Stimulated activated naive B cell treated with anti-CD40 and anti-IgM and Interleukin-4, amounts not matched to agents 10 μg/mL and 1 μg/mL and 100 μg/mL, for 72 hours (primary cell): ENCODE measurements at places on chromosomes 11 and 22.

- no peak for DNase-seq
Observed at GRCh38 chr22:31327806-31328543, 18.2 kb downstream of the PATZ1 start.

- no peak for DNase-seq
Observed at GRCh38 chr11:75554258-75555022, 7.6 kb upstream of the SERPINH1 start.

DNA sequence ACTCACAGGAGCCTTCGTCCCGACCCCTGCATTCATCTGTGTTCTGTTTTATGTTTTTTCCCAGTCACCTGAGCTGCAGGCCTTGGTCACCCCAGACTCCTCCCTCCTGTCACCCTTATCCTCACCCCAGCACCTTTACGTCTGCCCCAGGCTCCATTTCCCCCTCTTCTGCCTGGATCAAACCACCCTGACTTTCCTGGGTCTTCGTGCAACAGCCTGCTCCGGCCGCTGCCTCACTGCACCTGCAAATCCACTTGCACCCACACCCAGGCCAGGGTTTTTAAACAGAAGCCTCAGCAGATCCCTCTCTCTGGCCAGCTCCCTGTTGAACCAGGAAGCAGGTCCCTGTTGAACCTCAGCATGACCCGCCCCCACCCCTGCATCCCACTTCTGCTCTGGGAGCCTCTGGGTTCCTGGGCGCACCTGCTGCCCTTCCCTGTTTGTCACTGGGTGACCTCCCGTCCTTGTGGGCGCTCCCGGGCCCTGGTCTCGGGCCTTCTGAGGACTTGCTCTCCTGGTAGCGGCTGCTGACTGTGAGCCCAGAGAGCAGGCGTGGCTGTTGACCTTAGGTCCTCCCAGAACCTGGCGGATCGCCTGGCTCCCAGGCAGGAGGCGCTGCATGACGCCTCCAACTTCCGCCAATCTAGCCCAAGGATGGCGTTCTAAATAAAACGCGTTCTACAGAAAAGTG, 12.8 kb downstream of the MAPK8IP2 start:
- no peak for DNase-seq

DNA sequence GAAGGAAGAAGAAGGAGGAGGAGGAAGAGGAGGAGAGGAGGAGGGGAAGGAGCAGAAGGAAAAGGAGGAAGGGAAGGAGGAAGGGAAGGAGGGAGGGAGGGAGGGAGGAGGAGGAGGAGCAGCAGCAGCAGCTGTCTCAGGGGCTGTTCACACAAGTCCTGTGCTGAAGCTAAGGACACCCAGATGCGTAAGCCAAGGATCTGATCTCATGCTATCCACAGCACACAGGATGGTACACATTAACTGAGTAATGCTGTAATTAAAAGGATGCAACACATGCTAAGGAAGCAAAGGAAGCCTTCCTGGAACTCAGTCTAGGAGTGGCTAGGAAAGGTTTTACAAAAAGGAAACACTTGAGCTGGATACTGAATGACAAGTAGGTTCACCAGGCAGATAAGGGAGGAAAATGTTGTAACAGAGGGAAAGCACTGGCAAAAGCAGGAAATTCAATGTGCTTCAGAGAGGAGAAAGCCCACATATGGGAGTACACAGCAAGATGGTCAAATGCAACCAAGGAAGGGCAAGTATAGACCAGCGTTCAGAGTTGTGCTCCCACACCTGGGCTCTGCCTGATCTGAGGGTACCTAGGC, 32.0 kb downstream of the TRIM66 start:
- no peak for DNase-seq

DNA sequence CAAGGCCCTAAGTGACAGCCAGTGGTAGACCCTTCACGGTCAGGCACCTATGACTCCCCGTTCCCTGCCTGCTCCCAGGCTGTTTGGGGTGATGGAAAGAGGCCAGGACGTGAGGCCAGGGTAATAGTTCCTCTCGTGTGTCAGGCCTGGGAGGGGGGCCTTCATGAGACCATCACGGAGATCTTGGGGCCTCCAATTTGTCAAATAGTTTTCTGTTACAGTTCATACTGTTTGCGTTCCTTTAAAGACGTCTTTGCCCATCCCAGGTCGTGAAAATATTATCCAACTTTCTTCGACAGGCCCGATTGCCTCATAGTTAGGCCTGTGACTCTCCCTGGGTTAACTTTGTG, 62.2 kb upstream of the KCNQ1OT1 start:
- no peak for DNase-seq

GRCh38 chr22:37804352-37804880, 3.3 kb upstream of the GCAT start:
- no peak for DNase-seq

- no peak for DNase-seq
Observed at GRCh38 chr11:36123336-36124101, 165.7 kb downstream of the COMMD9 start.

DNA sequence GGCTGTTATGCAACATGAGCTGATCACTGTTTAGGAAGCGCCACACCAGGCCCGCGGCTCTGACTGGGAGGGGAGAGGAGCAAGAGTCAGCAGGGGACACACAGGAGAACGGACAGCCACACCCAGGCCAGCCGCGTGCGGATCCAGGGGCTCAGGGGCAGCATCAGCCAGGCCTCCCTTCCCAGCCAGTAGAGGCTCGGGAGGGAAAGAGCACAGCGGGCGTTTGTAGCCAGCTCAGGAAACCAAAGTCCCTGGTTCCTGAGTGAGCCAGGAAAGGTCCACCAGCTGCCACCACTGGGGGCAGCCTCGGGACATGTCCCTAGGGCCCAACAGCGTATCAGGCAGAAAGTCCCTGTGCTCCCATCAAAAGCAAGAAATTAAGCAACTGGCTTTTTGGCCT, 71.8 kb upstream of the PITPNB start:
- DNase-seq, result no peak

DNA sequence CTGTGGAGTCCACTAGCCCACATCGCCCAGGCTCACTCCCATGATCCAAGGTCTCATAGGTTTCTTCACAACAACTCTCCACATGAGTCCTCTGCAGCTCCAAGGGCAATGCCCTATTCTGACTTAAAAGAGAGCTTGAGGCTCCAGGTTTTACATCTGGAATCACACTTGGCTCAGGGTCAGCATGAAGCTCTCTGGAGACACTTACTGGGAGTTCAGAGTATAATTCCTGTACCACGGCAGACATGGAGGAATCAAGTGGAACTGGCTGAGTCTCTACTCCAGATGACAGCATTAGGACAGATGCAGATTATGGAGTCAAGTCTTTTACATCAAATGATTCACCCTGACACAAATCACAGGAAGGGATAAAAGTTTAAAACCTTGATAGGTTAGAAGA, 11.4 kb downstream of the PRR14L start:
- no peak for DNase-seq

- no peak for DNase-seq
Observed at GRCh38 chr11:34564807-34565241, 51.2 kb upstream of the ELF5 start.

DNA sequence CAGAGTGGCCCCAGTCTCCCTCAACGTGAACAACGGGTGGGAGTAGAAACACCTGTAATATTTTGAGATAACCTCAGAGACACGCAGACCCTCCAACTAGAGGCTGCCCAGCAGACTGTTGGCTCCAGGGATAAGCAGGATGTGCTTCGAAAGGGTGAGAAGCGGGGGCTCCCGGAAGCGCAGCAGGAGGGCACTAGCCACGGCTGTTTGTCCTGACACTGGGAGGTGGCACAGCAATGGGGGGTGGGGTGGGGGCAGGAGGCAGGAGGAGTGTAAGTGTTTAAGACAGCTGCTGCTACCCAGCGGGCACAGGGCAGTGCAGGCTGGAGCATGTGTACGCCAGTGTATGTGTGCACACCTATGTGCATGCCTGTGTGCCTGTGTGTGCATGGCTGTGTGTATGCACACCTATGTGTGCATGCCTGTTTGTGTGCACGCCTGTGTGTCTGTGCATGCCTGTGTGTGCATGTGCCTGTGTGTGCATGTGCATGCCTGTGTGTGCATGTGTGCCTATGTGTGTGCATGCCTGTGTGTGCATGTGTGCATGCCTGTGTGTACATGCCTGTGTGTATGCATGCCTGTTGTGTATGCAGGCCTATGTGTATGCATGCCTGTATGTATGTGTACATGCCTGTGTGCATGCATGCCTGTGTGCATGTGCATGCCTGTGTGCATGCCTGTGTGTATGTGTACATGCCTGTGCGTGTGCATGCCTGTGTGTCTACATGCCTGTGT, 154.7 kb downstream of the SHANK2 start:
- DNase-seq, result no peak

DNA sequence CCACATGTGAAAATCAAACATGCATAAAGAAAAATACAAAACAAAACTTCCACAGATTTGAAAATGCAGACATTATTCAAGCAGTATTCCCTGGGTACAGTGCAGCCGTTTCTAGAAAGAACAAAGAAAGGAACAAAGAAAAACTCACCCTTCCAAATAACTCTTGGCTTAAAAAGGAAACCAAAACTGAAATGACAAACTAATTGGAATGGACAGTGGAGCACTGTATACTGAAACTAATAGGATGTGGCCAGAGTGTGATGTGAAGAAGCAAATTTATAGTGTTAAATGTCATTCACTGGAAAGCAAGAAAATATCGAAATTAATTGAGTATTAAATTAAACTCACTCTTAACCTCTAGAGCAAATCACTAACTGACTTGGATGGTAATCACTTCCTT, 55.4 kb downstream of the QSER1 start:
- DNase-seq, result no peak

DNA sequence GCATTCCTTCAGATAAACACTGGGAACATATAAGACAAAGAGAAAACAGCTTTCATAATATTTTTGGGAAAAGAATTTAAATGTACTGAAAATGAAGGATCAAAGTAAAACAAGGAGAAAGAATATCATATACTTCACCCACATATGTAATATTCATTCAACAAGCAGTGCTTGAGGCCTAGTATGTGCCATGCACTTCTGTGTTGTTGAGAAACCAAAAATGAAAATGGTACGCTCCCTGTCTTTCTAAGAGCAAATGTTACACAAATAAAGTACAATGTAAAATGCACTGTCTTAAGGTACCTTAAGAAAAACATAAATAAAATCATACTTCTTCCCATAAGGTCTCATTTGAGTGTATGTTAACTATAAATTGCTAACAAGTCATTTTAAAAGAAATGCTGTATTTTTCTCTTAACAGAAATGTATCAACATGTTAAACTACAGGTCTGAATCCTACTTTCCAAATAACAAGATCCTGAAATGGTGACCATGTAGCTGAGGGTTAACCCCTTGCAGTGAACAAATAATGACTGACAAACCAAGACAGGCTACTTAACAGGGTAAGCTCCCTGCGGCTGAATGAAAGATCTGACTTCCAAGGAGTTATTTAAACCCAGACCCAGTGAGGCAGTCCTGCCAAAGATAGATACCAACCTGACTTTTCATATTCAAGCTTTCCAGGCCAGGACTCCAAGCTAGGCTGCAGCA, 377.6 kb downstream of the DCDC1 start:
- no peak for DNase-seq

DNA sequence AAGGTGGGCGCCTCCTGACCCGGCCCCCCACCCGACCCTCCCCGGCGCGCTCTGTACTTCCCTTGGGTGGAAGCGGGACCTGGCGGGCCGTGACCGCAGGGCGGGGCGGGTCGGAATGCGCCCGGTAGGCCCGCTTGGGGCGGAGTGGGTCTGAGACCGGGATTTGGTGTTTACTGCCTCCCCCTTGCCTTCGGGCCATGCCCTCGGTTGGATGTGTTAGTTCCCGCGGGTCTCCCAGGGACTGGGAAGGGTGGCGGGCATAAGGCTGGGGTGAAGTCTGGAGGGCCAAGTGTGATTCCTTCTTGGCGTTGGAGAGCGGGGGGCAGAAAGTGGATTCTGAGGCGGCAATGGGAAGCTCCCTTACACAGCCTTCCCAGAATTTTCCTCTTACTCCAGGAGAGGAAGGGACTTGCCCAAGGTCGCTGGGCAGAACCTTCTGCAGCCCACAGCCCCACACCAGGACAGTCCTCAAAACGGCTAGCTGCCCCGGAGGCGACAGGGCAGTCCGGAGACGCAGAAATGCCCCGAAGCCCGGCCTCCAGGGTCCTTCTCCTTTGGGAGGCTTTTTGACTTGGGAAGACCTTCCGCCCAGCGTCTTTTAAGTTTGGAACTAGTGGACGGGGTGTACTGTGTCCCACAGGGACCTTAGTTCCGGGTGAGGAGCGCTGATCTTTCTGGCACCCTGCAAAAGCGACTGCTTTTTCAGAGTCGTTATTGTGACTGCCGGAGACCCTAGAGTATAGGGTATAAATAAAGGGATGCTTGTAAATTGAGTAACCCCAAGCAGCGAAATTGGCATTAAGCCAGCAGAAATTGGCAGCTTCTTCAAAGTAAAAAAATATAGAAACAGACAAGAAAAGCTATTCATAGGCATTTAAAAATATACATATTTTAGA, 647 bp downstream of the SWAP70 start:
- no peak for DNase-seq

GRCh38 chr11:43830928-43831440, 49.6 kb upstream of the ALKBH3 start:
- DNase-seq, result no peak

DNA sequence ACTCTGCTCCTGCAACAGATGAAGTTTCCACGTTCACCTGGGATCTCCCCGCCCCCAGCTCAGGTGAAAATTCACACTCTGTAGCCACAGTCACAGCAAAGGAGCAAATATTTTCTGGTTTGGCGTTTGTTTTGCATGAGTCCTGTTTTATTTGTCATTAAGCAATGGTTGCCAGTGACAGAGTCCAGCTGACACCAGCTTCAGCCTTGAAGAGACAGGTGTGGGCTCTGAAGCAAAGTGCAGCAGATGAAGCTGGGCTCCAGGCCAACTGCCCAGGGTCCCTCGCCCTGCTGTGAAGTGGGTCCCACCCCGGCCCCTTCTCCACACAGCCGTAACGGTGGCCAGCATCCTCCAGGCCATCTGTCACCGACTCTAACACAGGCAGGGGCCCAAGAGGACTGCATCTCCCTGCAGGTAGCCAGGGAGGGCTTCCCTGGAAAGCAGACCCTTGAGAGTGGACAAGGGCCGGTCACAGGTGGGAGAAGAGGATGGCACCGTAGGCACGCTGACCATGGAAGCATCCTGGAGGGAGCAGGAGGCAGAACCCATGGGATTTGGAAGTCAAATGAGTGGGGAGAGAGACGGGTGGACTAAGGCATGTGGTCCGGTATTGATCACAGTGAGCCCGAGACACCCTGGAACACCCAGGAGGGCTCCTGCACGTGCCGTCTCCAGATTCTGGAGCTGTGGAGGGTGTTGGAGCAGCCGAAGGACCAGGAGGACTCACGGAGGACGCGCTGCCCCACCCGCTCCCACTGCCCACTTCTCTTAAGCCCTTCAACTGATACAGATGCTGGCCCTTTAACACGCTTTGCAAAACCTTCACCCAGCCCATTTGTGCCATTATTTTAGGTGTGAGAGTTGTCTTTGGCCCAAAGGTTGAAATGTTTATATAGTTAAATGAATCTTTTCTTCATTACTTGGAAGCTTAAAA, 294.5 kb downstream of the BRD1 start:
- no peak for DNase-seq

- DNase-seq, result no peak
Observed at GRCh38 chr11:10072142-10072541, 221.9 kb downstream of the SBF2 start.

- DNase-seq, result no peak
Observed at GRCh38 chr22:29689880-29690213, 30.0 kb upstream of the CABP7 start.

- DNase-seq, result no peak
Observed at GRCh38 chr11:58625826-58626460, 3.5 kb downstream of the CNTF start.

- no peak for DNase-seq
Observed at GRCh38 chr11:4983841-4984240, 10.8 kb upstream of the OR51L1 start.
